CD4-positive, alpha-beta T cell treated with Interleukin-10 for 1 hour (primary cell): ENCODE measurements at places on chromosomes 12 and 14.
A peak's percentile ranks its signal among the peaks of the same experiment; 100 is the strongest.

- DNase-seq, result no peak
Observed at GRCh38 chr12:89959179-89959578, 250.5 kb upstream of the ATP2B1 start.

DNA sequence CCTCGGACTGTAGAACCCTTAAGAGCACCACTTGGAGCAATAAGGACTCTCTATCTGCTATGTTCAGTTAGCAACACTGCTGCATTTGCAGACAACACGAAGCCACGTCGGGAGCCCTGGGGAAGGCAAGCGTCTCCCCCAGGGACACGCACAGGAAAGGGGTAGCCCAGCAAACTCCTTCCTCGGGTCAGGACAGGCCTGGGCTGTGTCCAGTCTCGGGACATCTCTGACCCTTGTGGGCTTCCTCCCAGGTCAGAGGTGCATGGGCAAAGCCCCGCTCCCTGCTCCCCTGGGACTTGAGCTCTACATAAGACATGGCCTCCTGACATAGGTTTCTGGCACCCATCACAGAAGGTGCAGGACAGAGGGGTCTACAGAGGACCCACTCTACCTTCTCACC lies 119.5 kb downstream of the PIWIL1 start:
- DNase-seq, result no peak

GRCh38 chr14:21408147-21408546 lies 24.3 kb upstream of the SUPT16H start:
- DNase-seq, result no peak

- DNase-seq, result no peak
Observed at GRCh38 chr12:115149685-115150378, 465.9 kb upstream of the TBX3 start.

GRCh38 chr12:46100551-46101484 lies 110.4 kb upstream of the SCAF11 start:
- no peak for DNase-seq

DNA sequence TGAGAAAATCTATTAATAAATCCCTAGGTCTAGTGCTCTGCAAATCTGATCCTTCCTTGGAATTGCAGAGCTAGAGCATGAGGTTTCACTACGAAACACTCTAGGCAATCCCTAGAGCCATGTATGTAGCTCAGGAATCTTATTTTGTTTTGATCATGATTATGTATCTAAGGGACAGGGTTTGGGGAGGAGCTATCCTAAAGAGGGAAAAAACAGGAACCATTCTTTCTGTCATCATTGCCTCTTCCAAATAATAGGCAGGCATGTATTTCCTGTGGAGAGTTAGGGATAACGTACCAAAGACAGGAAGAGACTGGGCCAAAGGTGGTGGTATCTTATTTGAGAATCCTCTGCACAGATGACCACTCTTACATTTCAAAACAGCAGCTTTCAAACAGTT lies 88.8 kb upstream of the GTF2A1 start:
- DNase-seq, result no peak

GRCh38 chr12:123064366-123064765 lies 83.9 kb downstream of the ARL6IP4 start:
- no peak for DNase-seq

DNA sequence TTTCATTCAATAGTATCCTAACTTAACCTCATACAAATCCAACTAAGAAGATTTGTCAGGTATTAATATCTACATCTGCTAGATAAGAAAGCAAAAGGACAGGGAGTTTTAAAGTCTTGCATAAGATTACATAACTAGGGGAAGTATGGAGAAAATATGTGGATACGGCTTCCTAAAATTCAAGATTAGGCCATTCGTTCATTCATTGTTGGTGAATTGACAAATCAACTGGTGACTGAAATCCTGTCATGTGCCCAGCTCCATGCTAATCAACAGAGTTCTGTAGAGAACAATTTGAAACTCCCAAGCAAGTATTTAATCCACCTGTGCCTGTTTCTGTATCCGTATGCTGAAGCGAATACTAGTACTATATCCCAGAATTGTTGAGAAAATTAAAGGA lies 260.9 kb upstream of the USP15 start:
- DNase-seq, result no peak

DNA sequence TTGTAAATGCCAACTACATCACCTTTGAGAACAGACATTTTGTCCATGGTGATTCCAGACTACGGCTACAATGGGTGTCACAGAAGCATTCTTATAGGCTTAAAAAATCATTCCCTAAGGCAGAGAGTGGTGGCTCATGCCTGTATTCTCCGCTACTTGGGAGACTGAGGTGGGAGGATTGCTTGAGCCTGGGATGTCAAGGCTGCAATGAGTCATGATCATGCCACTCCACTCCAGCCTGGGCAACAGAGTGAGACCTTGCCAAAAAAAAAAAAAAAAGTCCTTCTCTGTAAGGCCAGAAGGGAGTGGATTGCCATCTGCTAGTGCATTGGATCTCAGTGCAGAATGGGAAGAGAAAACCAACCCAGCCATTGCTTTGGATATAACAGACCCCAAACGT lies 522.5 kb downstream of the VRK1 start:
- no peak for DNase-seq

GRCh38 chr12:131939007-131939406 lies 9.9 kb downstream of the PUS1 start:
- no peak for DNase-seq

DNA sequence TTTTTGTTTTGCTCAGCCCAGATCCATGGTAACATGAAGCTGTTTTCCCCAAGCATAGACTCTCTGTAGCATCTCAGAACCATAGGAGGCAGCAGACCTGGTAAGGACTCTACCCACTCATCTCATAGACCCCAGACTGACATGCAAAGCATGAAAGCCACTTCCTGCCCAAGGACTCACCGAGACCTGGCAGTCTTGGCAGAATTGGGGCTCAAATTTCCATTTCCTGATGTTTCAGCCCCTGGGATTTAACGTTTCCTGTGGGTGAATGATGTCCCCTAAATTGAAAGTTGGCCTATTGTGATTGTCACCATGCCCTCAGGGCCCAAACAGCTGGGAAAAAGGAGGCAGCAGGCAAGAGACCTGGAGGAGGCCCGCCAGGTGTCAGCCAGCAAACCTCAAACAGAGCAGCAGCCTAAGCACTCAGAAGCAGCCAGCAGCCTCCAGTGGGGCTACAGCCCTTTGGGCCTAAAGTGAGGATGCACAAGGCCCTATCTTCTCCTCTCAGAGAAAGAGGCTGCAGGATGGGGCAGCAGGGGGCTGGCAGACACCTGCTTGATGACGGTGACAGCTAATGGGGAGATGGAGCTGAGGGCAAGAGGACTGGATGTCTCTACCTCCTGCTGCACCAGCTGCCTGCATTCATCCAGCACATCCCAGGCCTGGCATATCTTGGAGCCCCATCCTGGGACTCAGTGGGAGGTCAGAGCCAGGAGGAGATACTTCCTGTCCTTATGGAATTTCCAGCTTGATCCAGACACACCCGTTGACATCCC lies 8.5 kb downstream of the KRT85 start:
- DNase-seq, result peak; percentile 14

GRCh38 chr14:31173120-31173837 lies 34.3 kb downstream of the HECTD1 start:
- DNase-seq, result no peak

DNA sequence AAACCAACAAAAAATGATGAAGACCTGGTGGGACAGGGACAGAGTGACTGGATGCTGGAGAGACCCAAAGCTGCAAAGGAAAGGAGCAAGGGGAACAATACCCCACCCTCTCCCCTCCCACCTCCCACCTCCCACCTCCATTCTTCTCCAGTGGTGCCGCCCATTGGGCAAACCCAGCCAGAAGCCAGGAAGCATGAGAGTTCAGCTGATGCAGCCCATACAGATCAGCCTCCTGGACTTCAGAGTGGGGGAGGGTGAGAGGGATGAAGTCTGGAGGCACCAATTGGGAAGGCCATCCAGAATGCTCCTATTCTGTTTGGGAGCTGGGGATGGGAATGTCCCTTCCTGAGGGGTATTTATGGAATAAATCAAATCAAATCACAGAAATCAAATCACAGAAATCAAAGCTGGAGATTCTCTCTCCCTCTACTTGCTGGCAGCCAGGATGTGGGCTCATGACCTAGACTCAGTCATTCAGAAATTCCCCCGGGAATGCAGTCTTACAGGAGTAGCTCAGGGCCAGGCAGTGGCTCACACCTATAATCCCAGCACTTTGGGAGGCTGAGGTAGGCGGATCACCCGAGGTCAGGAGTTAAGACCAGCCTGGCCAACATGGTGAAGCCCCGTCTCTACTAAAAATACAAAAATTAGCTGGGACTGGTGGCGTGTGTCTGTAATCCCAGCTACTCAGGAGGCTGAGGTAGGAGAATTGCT lies 31.1 kb downstream of the IRF2BPL start:
- DNase-seq, result no peak

DNA sequence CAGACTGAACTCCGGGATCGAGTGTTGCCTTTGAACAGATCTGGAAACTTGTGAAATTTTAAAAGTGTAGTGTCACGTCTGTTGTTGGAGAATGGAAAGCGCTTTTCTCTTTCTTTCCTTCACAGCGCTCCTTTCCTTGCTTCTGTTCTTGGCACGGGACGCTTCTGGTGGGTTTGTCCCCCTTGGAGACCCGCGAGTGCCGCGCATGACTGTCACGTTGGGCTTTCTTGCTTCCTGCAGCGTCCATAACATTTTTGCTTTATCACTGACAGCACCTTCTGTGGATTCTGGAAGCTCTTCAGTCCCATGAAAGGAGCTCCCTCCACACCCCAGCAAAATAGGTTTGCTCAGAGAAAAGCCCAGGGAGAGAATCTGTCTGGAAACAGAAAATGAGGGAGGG lies 193.0 kb upstream of the TMEM132C start:
- DNase-seq, result no peak

- DNase-seq, result no peak
Observed at GRCh38 chr14:58549105-58549757, 88.5 kb upstream of the DACT1 start.

DNA sequence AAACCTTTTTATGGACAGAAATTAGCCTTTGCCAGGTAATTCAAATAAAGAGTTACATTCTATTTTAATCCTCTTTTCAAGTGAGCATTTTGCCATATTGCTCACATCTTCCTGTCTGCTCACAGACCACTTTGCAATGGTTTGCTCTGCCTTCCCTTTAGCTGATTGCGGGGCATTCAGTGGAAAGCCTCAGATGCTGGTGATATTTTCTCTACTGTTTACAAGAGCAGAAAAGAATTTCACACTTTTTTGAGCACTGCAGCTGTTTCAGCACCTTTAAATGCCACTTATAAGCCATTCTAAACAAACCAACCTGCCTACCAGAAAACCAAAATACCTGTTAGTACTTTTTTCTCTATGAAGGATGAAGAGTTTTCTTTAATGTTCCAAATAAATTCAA lies 195.7 kb upstream of the LRIG3 start:
- DNase-seq, result no peak

- no peak for DNase-seq
Observed at GRCh38 chr14:76701436-76701835, 59.8 kb upstream of the VASH1 start.

DNA sequence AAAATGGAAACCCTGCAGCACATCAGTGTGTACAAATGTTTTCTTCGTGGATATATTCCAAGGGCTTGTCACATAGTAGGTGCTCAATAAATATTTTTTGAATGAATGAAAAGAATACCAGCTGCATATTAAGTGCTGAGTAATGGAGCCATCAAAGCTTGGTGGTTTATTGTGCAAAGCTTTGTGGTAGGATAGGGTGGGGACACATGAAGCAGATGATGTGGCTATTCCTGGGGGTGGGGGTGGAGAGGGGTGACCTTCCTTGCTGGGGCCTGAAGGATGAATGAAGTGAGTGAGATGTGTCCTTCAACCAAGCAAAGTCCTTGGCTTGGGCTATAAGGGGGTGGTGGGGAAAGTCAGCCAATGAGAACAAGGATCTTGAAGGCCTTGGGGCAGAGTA lies 4.3 kb upstream of the KRT81 start:
- DNase-seq, result no peak

DNA sequence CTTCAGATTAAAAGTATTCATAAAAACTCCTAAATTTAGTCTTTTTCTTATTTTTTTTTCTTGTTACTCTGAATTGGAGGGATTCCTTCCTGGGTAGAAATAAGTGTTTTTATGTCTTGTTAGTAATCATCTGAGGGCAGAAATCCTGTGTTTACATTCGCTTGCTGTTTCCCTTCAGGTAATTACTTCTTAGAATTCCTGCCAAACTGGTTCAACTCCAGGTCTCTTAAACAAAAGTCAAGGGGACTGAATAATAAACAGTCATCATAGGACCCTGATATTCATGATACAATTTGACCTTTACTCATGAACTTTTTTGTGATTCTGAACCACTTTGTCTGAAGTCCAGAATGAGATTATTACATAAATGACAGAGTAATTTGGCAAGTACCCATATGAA lies 843.9 kb downstream of the FLRT2 start:
- DNase-seq, result no peak

DNA sequence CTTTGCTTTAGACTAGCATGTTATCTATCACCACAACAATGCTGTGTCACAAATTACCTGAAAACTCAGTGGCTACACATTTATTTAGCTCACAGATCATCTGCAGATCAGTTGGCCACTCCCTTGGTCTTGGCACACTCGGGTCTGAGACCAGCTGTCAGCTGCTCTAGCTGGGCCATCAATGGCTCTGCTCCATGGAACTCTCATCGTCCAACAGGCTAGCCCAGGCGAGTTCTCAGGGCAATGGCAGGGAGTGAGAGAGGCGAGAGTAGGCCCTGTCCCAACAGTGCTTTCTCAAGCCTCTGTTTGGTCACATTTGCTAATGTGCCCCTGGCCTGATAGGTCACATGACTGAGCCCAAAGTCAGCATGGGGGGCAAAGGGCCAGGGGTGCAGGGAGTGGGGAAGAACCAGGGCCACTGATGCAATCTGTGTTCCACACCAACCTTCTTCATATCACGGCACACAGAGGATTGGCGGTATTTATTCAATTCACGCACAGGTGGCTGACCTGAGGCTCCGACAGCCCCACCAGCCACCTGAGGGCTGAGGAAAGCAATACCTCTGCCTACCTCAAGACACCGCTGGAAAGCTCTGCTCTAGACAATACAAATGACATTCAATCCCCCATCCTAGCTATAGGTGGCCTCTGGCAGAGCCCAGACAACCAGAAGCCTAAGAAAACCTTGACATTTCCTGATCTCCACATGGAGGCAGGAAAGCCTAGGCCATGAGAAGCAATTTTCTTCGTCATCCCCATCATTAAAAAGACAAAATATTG lies 82.5 kb downstream of the NT5DC3 start:
- DNase-seq, result no peak

GRCh38 chr12:5783289-5783920 lies 161.7 kb downstream of the ANO2 start:
- no peak for DNase-seq

DNA sequence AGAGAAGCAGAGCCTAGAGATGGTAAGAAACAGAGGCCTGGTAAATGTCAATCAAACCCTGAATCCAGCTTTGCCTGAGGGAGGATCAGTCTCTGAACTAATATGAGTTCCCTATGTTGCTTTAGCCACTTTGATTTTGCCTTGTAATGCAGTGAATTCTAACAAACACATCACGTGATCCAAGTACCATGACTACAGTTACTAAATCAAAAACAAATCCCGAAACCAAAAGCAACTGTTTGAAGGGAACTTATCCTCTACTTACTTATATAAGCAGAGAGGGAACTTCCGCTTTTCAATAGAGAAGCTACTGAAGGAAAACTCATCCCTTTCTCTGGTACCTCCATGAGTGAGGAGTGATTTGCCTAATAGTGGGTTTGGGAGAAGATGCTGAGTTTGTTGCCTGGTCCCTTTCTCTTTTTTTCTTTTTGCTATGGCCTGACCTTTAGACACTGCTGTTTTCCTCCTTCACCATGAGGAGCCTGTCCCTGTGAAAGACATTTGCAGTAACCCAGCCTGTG lies 7.7 kb upstream of the PPTC7 start:
- DNase-seq, result peak; percentile 78
